ENCODE measurements at places on chromosomes 6 and 20.

DNA sequence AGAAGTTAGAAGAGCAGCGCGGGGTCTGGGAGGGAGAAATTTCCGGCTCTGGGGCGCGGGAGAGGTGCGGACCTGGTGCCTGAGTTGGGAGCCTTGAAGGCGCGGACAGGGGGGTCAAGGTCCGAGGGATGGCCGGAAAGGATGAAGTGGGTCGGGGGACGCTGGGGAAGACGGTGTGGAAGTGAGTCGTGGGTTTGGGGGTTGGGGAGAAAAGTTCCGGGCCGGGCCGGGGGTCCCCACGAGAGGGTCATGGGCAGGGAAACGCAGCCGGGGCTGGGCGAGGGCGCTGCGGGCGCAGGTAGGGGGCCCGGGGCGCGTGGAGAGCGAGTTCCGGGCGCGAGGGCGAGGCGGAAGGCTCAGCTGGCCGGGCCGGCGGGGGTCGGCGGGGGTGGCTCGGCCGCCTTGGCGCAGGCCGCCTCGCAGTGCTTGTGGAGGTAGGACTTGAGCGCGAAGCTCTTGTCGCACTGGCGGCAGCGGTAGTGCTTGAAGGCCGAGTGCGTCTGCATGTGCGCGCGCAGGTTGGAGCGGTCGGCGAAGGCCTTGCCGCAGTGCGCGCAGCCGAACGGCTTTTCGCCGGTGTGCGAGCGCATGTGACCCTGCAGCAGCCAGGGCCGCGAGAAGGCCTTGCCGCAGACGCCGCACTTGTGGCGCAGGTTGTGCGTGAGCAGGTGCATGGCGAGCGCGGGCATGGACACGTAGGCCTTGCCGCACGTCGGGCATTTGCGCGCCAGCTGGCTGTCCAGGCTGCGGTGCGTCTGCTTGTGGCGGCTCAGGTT, 10.5 kb upstream of the SRXN1 start:
- no peak for DNase-seq

DNA sequence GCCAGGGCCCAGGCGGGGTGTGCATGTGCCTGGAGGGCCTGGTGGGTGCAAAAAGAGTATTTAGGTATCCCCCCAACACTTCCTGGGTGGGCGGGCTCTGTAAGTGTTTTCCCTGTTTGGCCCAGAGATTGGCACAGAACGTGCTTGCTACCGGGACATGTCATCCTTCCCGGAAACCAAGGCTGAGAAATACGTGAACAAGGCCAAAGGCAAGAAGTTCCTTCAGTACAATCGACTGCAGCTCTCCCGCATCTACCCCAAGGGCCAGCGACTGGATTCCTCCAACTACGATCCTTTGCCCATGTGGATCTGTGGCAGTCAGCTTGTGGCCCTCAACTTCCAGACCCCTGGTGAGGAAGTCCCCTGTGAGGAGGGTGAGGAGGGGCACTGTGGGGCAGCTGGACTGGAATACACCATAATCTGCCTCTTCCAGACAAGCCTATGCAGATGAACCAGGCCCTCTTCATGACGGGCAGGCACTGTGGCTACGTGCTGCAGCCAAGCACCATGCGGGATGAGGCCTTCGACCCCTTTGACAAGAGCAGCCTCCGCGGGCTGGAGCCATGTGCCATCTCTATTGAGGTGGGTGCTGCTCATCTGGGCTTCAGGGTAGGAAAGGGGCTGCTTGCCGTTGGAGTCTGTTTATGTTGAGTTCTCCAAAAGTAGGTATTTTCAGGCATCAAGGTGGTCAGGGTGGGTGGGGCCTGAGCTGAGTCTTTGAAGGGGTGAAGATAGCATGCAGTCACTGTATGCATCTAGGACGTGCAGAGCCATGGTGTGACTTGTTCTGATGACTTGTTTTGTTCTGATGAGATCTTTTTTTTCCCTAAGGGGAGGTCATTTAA, 35.2 kb downstream of the PLCG1 start:
- no peak for DNase-seq

GRCh38 chr6:73523434-73524123, 2.7 kb upstream of the EEF1A1 start:
- DNase-seq, result peak; percentile 18

DNA sequence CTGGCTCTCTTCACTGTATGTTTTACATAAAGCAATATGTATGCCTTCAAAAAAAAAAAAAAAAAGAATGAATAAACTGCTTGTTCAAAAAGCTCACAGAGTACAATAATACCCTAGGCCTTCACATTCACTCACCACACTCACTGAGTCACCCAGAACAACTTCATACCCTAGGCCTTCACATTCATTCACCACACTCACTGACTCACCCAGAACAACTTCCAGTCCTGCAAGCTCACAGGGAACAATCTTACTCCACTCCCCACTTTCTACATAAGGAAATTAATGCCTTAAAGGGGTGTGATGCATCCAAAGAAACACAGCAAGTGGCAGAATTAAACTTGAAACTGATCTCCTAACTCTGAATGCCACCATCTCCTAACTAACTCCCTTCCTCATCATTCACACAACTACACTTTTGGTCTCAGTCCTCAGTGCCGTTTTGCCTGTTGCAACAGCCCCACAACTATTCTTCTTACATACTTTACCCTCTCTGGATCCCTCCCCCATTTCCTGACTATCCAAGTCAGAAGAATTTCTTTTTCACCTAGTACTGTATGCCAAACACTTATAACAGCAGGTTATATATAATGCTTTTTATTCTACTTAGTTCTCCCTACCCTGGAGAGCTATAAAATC, 34.2 kb downstream of the NHSL1 start:
- DNase-seq, result peak; percentile 74

- DNase-seq, result no peak
These were observed 144.2 kb downstream of the PACRG start for GRCh38 chr6:162871966-162872365.

- no peak for DNase-seq
These were observed 232.1 kb downstream of the HAO1 start for GRCh38 chr20:7708112-7708511.

DNA sequence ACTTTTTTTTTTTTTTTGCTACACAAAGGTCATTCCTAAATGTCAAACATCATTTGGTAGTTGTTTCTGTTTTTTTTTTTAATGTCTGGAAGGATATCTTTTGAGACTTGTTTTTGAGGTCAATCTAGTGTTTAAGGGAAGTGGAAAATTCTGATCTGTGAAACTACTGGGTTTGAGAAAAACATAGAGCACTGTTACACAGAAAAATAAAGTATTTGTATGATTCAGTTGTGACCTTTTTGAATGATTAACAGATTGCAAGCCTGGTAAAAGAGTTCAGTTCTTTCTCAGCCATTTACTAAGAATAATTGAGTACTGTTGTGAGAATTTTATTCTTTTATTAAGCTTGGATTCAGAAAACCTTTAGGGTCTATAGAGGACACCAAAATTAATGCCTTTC, 276.7 kb downstream of the ADGRB3 start:
- no peak for DNase-seq

- DNase-seq, result peak; percentile 52
These were observed 22.8 kb downstream of the SRSF3 start for GRCh38 chr6:36616893-36617521.

DNA sequence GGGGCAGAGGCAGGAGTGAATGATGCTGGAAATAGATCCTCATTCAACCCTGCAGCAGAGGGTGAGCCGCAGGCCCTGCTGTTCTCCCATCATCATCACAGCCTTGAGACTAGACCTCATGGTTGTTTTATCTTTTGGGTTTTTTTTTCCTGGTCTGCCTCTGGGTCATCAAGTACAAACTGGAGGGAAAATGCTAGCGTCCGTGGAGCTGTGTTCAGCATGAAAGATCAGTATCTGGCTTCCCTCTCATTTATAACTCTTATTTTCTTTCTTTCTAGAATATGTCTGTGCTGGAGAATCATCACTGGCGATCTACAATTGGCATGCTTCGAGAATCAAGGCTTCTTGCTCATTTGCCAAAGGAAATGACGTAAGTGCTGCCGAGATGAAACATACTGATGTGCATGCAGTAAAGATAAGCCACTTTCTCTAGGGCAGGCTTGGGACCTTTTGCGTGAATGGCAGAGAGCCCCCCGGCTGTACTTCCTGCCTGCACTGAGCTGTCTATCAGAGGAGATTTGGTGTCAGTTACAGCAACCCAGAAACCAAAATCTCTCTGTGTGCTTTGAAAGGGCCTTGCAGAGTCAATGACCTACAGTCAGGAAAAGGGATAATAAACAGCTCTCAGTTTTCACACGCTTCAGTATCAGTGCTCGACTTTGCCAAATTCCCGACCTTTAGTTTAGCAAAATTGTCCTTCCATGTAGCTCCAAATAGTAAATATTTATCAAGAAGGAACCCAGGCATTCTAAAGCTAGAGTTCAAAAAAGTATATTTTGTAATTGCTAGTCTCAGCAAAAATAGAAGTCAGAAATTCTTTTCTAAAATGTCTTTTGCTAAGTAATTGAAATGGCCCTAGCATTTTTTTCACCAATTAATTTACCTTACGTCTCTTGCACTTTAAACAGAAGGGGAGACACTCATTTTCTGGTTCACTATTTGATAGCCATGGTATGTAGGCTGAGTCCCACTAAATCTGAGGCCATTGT, 76.3 kb downstream of the MTFR2 start:
- no peak for DNase-seq

DNA sequence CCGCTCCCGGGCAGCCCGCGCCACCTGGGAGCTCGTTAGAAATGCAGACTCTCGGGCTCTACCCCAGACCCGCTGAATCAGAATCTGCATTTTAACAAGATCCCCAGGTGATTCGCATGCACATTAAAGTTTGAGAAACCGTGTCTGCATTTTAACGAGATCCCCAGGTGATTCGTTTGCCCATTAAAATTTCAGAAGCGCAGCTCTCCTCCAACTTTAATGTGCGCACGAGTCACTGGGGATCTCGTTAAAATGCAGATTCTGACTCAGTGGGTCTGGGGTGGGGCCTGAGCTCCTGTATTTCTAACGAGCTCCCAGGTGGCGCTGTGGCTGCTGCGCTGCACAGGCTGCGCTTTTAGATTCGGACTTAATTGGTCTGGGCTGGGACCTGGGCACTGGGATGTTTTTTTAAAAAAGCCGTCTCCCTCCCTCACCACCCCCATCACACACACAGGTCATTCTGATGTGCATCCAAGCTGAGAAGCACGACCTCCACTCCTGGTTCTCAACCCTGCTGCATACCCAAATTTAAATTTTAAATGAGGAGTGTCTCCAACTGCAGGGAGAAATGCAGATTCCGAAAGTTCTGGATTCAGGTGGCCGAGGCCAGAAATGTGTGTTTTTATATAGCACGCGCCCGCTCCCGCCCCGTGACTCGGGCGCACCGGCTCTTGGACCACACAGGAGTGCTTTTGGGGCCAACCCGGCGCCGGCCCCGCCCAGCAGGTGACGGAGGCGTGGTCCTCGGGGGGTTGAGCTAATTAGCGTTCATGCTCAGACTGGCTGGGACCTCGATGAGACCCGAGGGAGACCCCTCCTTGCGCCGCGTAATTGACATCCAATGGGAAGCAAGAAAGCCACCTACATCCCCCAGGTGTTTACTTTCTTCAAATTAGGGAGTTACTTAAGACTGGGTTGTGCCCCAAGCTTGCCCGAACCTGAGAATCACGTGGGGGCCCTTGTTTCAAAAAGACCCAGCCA, 85.8 kb downstream of the ZFP64 start:
- no peak for DNase-seq

- no peak for DNase-seq
These were observed 221.3 kb upstream of the CST7 start for GRCh38 chr20:24727795-24728194.

DNA sequence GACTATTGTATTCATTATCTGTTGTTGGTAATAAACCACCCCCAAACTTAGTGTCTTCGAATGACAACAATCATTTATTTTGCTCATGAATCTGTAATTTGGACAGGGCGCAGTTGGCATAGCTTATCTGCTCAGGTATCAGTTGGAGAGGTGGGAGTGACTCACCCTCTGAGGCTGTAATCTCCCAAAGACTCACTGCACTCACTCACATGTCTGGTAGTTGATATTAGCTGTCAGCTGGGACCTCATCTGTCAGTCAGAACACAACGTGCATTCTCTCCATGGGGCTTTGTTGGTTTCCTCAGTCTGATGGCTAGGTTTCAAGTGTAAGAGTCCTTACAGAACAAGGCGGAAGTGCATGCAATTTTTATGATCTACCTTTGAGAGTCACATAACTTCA, 219.0 kb upstream of the PRND start:
- DNase-seq, result no peak
